ENCODE measurements at places on chromosomes 5 and 9.
A peak's percentile ranks its signal among the peaks of the same experiment; 100 is the strongest.

- no peak for DNase-seq
Measured at GRCh38 chr9:131995382-131995781, 84.3 kb downstream of the MED27 start.

DNA sequence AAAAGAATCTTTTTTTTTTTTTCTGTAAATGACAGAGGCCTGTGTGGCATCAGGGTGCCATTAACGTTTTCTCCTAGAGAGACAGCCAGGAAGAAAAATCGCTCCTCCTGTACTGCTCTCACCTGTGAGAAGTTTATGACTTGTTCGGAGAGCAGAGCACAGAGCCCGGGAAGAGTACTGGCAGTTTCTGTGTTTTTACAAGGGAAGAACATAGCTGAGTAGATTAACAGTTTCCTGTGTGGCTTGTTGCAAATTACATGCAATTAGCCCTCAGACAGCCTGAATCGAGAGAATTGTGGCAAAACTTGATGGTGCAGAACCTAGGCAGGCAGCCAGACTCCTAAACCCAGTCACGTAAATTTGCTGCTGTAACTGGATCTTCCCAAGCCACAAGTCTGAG lies 32.1 kb downstream of the PRKACG start:
- DNase-seq, result peak; percentile 81

DNA sequence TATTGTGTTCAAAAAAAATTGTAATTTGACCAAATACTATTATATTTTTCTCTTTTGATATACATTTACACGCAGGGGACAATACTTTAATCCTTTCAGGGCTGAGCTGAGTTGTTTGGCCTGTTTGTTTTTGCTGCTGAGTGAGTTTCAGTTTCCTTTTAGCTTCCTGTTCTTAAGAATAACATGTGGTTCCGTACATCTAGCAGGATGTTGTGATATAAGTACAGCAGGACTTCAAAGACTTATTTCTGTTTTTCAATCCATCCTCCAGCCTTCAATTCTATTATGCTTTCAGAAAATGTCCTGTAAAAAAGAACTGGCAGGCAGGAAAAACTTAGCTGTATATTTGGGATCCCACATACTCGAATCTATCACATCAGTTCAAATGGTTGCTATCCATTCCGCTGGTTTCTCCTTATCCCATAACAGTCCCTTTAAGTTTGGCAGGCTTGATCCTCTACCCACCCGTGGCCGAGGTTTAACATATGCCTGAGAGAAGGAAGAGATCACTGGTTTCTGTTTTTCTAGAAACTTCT lies 1037.3 kb upstream of the ACO1 start:
- no peak for DNase-seq

- DNase-seq, result no peak
Measured at GRCh38 chr9:95985440-95986055, 110.1 kb downstream of the ERCC6L2 start.

DNA sequence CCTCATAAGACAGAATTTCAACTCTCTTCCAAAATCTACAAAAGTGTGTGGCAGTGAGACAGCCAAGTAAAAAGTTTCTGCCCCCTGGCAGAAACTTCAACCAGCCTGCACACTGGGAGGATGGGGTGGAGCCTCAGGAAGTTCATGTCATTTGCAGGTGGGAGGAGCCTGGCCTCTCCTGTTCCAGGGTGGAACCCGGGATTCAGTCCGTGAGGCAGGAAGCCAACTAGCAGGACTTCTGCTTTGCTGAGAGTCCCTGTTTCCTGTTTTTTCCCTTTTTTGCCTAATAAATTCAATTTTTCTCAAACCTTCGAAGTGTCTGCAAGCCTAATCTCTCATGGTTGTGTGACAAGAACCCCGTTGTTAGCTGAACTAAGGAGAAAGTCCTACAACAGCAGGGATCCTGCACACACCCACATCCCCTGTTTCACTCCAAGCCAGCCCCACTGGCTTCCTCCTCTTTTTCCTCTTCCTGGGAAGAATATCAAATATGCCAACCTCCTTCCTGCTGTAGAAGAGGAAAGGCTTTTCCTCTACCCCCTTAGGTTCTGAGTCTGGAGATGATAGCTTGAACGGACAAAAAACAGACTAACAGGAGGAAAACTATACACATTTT lies 69.3 kb downstream of the ALDH7A1 start:
- no peak for DNase-seq

DNA sequence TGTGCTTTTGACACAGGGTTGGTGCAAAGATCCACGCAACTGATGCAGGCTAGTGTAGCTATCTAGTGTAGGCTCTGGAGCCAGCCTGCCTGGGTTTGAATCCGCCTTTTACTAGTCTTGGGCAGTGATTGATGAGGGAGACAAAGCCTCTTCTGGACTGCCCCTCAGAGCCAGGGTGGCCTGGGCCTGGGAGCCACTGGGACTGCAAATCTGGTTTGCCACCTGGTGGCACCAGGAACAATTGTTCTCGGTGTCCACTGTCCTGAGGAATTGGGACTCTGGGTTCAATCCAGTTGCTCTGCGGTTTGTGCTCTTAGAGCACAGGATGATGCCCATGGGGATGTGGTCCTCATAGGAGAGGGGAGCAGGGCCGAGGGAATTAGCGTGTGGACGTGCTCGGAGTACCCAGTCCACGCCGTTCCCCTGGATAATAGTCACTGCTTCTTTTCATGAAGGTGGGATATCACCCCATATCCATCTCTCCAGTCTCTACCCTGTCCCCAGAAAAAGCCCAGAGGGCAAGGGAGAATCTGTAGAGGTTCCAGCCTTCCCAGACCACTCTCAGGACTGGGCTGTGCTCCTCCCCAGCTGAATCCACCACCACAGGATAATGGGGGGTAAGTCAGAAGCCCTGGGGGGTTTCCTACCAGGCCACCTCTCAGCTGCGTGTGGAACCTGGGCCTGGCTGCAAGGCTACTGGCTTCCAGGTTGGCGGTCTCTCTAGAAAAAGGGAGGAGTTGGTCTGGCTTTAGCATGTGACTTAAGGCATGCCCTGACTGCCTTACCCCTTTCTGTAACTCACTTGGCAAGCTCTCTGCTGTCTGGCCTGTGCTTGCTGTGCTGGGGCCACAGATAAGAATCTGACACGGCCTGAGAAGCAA lies 1.9 kb downstream of the B4GALT7 start:
- no peak for DNase-seq

DNA sequence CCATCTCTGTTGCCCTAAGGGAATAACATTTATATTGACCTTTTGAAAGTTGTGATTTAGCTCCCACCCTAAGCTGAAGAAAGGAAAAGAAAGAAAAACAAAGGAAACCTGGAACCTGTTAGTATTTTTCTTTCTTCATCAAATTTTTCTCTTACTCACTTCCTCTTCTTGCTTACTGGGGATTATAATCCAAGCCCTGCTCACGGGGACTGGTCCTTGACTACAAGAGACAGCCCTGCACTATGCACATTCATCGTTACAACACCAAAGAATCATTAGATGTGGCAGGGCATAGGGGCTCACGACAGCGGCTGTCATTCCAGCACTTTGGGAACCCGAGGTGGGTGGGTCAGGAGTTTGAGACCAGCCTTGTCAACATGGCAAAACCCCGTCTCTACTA lies 37.8 kb upstream of the LPAR1 start:
- DNase-seq, result no peak

DNA sequence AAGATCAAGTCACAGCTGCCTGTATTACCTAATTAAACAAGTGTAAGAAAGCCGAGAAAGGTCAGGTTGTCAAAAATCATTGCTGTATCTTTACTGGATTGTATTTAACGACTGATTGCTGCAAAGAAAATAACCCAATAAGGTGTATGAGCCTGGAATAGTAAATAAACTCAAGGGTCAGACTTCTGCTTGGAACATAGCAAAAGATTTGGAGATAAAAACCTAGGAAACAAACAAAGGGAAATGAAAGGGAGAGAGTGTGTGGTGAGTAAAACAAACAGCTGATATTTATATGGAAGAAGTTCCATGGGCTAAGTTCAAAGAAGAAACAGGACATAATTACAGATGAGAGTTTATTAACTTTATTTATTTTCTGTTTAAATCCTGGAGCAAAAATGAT lies 354.0 kb downstream of the TLR4 start:
- DNase-seq, result peak; percentile 28

- no peak for DNase-seq
Measured at GRCh38 chr5:171952021-171952420, 54.4 kb downstream of the FBXW11 start.

- no peak for DNase-seq
Measured at GRCh38 chr5:111223101-111223786, 940 bp upstream of the CAMK4 start.

- DNase-seq, result no peak
Measured at GRCh38 chr9:2477755-2478154, 143.8 kb upstream of the VLDLR start.

GRCh38 chr5:134275822-134276221 lies 49.9 kb upstream of the PPP2CA start:
- DNase-seq, result no peak

- peak; percentile 31 for DNase-seq
Measured at GRCh38 chr5:137024044-137024443, 475.1 kb downstream of the SPOCK1 start.

DNA sequence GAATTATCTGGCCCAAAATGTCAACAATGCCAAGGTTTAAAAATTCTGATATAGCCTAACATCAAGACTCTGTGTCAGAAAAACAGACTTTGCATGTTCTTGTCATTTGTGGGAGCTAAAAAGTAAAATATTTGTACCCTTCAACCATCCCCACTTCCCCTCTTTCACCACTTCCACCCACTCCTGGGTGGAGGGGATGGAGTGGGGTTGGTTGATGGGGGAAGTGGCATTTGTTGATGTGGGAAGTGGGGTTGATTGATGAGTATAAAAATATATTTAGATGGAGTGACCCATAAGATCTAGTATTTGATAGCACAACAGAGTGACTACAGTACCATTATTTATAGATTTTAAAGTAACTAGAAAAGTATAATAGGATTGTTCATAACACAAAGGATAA lies 55.0 kb upstream of the C9orf72 start:
- DNase-seq, result no peak

- no peak for DNase-seq
Measured at GRCh38 chr5:113824307-113824706, 310.8 kb downstream of the YTHDC2 start.

DNA sequence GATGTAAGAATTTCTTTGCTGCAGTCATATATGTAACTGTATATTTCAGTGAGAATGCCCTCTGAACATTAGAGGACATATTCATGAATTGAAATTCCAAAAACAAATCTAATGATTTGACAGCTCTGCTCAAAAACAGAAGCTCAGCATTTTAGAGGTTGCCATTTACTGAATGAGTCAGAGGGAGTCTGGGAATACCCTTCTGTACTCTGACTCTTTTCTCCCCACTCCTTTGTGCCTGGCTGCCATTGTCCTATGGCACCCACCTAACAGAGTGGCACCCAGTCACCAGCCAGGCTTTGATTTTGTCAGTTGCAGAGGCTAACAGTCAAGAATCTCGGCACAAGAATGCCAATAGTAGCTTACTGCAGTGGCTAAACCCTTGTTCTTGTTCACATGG lies 133.6 kb downstream of the ATG10 start:
- DNase-seq, result no peak

DNA sequence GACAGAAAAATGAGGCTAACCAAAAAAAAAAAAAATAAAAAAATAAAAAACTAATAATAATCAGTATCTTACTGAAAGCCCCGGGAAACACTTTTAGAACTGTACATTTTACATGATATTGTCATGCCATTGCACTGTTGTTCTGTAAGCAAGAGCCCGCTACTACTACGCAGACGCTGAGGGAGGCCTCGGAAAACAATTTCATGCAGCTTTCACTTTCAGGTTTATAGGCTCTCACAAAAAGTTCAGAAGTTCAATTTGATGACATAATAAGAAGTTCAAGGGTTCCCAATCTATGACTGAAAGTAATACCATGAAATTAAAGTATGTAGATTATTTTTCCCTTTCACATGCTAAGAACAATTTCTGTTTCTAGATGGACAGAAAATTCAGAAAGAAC lies 318.3 kb upstream of the ITGA1 start:
- DNase-seq, result no peak

DNA sequence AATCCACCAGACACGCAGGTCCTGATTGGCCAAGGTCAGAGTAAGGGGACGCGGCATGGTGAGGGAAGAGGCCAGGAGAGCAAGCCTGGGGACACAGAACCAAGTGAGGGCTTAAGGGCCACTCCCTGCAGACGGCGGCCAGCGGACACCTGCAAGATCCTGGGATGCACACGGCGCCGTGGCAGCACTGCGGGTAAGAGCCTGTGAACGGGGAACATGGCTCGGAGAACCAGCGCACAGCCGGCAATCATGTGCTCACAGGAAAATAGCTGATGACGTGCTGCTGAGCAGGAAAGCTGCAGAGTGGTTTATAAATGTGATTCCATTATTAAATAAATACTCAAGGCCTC lies 27.0 kb upstream of the NSMF start:
- DNase-seq, result no peak

DNA sequence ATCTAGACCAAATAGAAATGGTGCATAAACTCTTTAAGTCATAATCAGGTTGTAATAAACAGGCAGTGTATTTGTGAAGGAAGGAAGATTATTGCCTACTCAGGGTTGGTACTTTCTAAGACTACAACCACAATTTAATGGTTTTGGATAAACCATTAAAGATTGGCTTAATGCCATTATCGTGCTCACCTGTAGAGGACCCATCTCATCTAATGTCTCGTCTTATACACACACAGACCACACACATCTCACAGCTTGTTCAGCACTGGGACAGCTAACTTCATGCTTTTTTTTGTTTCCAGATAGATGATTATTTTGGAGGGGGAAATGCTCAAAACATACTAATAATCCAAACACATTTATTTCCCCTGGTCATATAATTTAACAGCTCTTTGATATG lies 175.7 kb upstream of the SLC12A2 start:
- no peak for DNase-seq

GRCh38 chr5:14861123-14861765 lies 10.3 kb downstream of the ANKH start:
- DNase-seq, result no peak

GRCh38 chr5:124860291-124860655 lies 113.8 kb upstream of the ZNF608 start:
- no peak for DNase-seq

GRCh38 chr5:1044117-1044516 lies 35.5 kb downstream of the NKD2 start:
- no peak for DNase-seq

- DNase-seq, result no peak
Measured at GRCh38 chr5:175728885-175729828, 71.3 kb downstream of the HRH2 start.

- no peak for DNase-seq
Measured at GRCh38 chr5:119332978-119333401, 22.8 kb upstream of the TNFAIP8 start.

DNA sequence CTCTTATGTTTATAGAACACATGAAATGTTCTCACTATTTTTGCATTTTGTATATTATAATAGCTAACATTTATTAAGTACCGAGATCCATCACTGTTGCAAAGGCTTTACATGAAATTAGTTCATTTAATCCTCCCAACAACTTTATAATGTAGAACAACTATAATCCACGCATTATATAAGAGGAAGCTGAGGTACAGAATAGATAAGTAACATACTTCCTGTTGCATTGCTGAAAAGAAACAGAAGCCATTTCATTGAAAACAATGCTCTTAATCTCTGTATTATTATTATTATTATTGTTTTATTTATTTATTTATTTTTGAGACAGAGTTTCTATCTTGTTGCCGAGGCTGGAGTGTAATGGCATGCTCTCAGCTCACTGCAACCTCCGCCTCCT lies 7.9 kb upstream of the INSYN2B start:
- DNase-seq, result no peak
